Cerebellar cortex (tissue), 1 donor: ENCODE measurements at places on chromosomes 5 and 9.

DNA sequence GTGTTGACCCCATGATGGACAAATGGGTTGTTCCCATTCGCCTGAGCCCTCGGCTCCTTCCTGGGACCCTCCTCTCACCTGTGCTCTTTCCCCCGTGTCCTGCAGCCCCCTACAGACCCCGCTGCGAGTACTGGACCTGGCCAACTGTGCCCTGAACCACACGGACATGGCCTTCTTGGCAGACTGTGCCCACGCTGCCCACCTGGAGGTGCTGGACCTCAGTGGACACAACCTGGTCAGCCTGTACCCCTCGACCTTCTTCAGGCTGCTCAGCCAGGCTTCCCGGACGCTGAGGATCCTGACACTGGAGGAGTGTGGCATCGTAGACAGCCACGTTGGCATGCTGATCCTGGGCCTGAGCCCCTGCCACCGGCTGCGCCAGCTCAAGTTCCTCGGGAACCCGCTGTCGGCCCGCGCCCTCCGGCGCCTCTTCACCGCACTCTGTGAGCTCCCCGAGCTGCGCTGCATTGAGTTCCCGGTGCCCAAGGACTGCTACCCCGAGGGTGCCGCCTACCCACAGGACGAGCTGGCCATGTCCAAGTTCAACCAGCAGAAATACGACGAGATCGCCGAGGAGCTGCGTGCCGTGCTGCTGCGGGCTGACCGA is 3.4 kb downstream of the LRRC14B start:
- DNase-seq: no peak

- DNase-seq: no peak
Measured at GRCh38 chr5:151088986-151089385, 8.2 kb upstream of the TNIP1 start.

GRCh38 chr5:125891061-125891725 is 532.0 kb upstream of the GRAMD2B start:
- DNase-seq: no peak

DNA sequence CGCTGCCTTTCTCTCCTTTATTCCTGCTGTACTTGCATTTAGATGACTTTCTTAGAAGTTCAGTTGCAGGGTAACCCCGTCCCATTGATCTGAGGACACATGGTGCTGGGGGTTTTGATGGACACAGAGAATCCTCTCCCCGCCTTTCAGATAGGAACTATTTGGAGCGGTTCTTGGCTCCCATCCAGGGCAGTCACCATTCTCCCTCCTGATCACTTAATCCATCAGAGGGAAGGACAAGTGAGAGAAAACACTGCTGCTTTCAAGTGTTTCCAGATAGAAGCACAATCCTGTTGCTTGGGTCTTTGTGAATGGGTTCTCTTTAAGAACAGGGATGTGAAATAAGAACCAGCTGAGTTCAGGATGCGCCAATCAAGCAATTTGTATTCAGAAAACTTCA is 85.2 kb downstream of the IRX1 start:
- DNase-seq: no peak

GRCh38 chr5:58477760-58478376 is 13.4 kb upstream of the GAPT start:
- no peak for DNase-seq

DNA sequence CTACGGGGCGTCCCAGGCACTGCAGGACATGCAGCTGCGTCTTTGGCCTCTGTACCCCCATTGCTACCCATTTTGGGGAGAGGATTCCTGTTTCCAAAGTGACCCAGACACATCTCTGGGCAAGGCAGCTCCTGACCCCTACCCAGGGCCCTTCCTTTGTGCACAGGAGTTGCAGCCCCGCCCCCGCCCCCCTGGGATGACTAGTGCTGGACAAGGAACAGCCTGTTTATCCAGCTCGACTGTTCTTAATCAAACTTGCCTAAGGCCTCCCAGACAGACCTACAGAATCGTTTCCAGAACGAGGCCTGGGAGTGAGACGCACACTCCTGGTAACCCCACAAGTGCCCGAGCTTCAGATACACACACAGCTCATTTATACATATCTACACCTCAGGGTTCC is 13.2 kb downstream of the DIPK1B start:
- DNase-seq: no peak

GRCh38 chr5:80479713-80480112 is 8.2 kb upstream of the FAM151B start:
- DNase-seq: no peak

DNA sequence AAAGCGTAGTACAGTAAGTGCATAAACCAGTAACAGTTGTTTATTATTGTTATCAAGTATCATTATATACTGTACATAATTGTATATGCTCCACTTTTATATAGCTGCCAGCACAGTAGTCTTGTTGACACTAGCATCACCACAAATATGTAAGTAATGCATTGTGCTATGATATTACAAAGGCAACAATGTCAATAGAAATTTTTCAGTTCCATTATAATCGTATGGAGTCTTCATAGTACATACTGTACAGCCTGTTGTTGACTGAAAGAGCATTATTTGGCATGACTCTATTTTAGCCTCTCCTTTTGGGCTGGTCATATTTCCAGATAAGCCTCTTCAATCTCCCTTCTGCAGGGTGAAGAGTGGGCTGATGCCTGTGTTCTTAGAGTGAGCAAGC is 40.4 kb downstream of the CFAP95 start:
- DNase-seq: no peak

GRCh38 chr9:2962471-2963172 is 118.7 kb upstream of the PUM3 start:
- DNase-seq: no peak

- no peak for DNase-seq
Measured at GRCh38 chr5:55959208-55959607, 35.6 kb downstream of the IL6ST start.

DNA sequence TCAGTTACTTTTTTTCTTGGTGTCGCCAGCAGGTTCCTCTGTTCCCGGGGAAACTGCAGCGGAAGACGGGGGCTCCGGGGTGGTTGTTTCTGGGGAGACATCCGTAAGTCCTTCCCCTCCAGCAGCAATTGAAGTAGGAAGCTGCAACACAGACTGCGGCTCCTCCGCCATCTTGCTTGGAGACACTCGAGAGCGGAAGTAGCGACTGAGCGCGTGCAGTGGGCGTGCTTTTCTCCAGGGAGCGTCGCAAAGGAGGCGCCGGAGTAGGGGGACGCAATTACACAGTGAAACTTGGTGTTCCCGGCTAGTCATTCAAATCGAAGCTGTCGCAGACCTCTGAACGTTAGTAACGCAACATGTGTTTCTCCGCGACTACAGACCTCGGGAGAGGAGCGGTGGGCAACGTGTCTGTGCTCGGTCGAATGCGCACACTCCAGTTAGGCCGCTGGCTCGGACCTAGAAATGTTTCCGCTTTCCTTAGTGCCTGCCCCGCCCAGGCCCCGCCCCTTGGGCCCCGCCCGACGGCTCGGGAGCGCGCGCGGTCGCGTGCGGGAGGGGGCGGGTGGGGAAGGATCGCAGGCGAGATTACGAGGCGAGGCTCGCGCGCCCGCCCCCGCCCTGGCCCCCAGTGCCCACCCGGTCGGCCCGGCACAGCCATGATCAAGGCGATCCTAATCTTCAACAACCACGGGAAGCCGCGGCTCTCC is at the start of the genes AP3S1 and ATG12:
TSS of gene AP3S1 (plus strand) at position 554 of the 707 bp plus-strand sequence. CDS start at position 657, 103 bp downstream.
TSS of gene ATG12 (minus strand) at position 184 of the 707 bp plus-strand sequence. CDS start at position 171, 13 bp downstream.
- peak; percentile 93 for DNase-seq

DNA sequence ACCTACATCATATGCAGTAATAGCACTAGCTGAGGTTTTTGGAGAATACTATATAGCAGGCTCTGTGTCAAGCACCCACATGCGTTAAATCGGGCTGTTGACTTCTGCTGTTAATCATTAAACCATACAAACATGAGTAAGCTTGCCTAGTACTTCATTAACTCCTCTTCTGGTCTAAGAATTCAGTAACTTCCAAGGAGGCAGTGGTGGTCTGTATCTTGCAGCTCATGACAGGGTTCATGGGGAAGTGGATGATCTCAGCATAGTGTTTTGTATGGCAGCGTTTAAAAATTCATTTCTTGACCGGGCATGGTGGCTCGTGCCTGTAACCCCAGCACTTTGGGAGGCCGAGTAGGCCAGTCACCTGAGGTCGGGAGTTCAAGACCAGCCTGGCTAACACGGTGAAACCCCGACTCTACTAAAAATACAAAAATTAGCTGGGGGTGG is at the start of gene HAVCR1:
TSS of gene HAVCR1 (minus strand) at position 24 of the 447 bp plus-strand sequence. CDS start 1,173 bp downstream, outside the sequence.
- no peak for DNase-seq

DNA sequence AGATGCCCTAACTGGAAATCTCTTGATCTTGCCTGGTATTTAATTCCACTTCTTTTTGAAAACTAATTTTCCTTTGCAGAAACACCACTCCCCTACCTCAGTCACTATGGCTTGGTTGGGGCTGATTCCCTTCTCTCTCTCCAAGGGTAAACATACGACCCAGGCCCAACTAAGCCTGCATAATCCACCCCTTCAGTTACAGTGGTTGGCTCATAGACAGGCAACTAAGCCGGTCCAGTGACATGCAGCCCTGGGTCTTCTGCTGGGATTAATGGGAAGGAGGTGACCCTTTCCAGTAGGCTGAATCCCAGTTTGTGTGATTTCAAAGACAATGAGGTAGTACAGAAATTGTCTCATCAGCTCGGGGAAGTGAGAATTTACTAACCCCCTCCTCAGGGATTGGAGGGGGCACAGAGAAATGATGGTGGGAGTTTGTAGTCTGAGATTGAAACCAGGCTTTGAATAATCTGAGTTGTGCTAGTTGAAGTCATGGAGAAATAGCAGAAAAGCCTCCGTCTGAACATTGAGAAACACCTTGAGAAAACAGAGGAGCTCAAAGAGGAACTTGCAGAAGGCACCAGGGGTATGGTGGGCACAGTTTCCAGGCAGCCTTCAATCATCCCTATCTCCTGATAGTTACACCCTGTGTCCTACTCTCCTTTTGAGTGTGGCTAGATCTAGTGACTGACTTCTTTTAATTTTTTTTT is 148.9 kb downstream of the GCNT1 start:
- no peak for DNase-seq

DNA sequence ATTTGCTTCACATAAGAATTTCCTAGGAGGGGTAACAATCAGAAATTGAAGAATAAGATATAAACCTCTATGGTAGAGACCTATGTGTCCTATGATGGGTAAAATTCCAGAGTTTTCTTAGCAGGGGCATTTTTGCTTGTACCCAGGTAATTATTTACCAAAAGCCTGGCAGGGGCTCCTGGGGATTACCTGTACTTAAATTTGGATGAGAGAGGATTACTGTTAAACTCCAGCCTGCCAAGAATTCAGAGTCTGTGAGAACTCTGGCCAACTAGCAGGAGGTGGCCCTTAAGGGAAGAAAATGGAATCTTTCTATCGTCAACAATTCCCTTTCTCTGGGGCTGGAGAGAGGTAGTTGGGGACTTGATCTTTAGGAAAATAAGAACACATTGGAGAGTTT is 460.4 kb downstream of the PDE4D start:
- no peak for DNase-seq

DNA sequence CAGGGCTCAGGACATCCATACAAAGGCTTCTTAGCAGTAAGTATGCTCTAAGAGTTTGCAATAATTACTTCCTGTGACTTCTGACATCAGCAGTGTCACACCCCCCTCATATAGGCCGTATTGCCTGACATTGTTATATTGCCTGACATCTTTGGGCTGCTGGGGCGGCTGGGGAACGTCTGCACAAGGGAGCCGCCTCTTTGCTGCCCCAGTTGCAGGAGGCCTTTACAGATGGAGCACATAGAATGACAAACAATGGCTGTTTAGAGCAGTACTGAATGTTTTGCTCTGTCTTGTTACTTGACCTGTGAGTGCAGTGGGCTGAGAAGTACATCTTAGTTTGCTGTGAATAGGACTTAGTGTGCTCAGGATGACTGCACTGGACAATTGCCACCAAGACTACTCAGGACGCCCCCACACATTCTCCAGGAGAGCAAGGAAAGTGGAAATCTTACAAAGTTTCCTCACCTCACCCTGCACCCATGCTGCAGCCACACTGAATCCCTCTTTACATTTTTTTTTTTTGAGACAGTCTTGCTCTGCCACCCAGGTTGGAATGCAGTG is 65.4 kb upstream of the SPOCK1 start:
- DNase-seq: peak; percentile 8

GRCh38 chr5:57862471-57862911 is 379.9 kb upstream of the ACTBL2 start:
- no peak for DNase-seq

DNA sequence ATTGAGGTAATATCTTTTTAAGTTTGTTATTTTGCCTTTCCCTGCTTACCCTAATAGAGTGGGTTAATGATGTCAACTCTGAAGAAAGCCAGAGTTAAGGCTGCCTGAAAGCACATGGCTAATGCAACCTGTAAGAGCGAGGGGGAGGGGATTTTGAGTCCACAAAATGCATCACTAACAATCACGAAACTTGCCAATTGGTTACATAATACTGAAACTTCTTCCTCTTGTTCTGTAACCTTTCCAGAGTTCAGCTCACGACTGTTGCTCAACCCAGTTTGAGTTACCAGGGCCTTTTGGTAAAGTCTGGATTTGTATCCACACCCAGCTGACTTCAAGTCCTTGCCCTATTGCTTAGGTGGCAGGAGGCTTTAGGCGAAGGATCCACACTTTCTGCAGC is 308.8 kb downstream of the EFNA5 start:
- no peak for DNase-seq
